Activated T-helper 1 cell treated with anti-CD3 and anti-CD28 coated beads, Interleukin-12 subunit alpha, Interleukin-12 subunit beta, Interleukin-2, Interleukin-4 antibody, amounts not matched to agents 30 ng/mL and 10 ng/mL and 1 ng/mL, durations not matched to agents 14 hours and 24 hours and 36 hours (primary cell): ENCODE measurements at places on chromosomes 16 and 17. TPM values are rescaled to one million over a fixed set of nuclear protein-coding genes. Genes with fewer than 3 reads are reported as not detected.
A peak's percentile ranks its signal among the peaks of the same experiment; 100 is the strongest.

GRCh38 chr17:29010129-29010528, 4.3 kb upstream of the SEZ6 start:
- no peaks in the 10 kb centered on the region for H3K4me1 ChIP-seq
- no peak overlapping the region for H3K27ac ChIP-seq
- no peak overlapping the region for H3K4me3 ChIP-seq

- H3K4me3 ChIP-seq, result no peak overlapping the region
- peaks cover 48% of the 10 kb centered on the region for H3K36me3 ChIP-seq
- DNase-seq, result no peak
- no peaks in the 10 kb centered on the region for H3K4me1 ChIP-seq
- no peak overlapping the region for H3K27ac ChIP-seq
These were observed 8.4 kb downstream of the TNFAIP1 start for GRCh38 chr17:28344011-28344410.

- H3K4me3 ChIP-seq, result no peak overlapping the region
- DNase-seq, result no peak
- no peak overlapping the region for H3K27ac ChIP-seq
- no peaks in the 10 kb centered on the region for H3K4me1 ChIP-seq
- H3K36me3 ChIP-seq, result no peaks in the 10 kb centered on the region
These were observed 201.7 kb downstream of the NPIPB11 start for GRCh38 chr16:29204806-29205135.

- peaks cover 6% of the 10 kb centered on the region for H3K36me3 ChIP-seq
- no peaks in the 10 kb centered on the region for H3K4me1 ChIP-seq
- DNase-seq, result no peak
- H3K4me3 ChIP-seq, result no peak overlapping the region
These were observed 11.1 kb upstream of the CLEC18A start for GRCh38 chr16:69939821-69940585.

DNA sequence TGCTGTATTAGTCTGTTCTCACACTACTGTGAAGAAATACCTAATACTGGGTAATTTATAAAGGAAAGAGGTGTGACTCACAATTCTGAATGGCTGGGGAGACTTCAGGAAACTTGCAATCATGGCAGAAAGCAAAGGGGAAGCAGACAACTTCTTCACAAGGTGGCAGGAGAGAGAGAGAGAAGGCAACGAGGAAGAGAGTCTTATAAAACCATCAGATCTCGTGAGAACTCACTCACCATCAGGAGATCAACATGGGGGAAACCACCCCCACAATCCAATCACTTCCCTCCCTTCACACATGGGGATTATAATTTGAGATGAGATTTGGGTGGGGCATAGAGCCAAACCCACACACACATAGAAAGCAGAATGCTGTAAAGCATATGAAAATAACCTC, 896.2 kb downstream of the CDH11 start:
- no peaks in the 10 kb centered on the region for H3K36me3 ChIP-seq
- H3K27ac ChIP-seq, result no peak overlapping the region
- H3K4me3 ChIP-seq, result no peak overlapping the region

DNA sequence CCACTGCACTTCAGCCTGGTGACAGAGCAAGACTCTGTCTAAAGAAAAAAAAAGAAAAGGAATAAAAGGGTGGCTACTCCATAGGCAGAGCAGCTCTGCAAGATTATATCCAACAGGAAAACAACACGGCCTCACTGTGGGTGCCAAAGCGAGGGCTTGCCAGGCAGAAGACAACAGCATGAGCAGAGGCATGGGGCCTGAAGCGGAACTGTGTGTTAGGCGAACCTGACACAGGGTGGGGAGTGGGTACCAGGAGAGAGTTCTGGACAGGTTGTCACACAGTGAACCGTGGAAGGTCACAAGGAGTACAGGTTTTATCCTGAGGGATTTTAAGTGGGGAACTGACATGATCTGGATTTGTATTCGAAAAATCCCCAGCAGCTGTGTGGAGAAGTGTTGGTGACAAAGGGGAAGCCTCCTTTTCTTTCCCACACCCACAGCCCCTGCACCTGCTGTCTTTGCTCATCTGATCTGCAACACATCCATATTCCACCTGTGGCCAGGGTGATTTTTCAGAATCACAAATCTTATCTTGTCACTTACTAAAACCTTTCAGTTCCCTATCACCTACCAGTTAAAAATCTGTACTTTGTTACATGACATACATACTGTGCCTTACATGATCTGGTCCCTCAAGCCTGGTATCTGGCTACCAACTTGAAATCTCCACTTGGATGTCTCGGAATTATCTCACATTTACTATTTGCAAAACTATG, 23.2 kb upstream of the ARHGAP17 start:
- H3K27me3 ChIP-seq, result peaks cover 2% of the 10 kb centered on the region
- H3K4me1 ChIP-seq, result peaks cover 14% of the 10 kb centered on the region
- no peak overlapping the region for H3K27ac ChIP-seq
- DNase-seq, result no peak

GRCh38 chr16:57371494-57372371, 557 bp upstream of the CX3CL1 start:
- H3K36me3 ChIP-seq, result no peaks in the 10 kb centered on the region
- H3K4me3 ChIP-seq, result no peak overlapping the region
- no peak for DNase-seq

GRCh38 chr16:71792176-71792575, 16.5 kb downstream of the AP1G1 start:
- H3K27ac ChIP-seq, result no peak overlapping the region
- H3K27me3 ChIP-seq, result no peaks in the 10 kb centered on the region
- H3K36me3 ChIP-seq, result peaks cover 18% of the 10 kb centered on the region
- H3K4me1 ChIP-seq, result peaks cover 50% of the 10 kb centered on the region
- DNase-seq, result no peak
- H3K4me3 ChIP-seq, result no peak overlapping the region

- H3K4me1 ChIP-seq, result peaks cover 9% of the 10 kb centered on the region
- no peak for DNase-seq
- H3K36me3 ChIP-seq, result no peaks in the 10 kb centered on the region
- H3K27ac ChIP-seq, result no peak overlapping the region
- H3K4me3 ChIP-seq, result no peak overlapping the region
- H3K27me3 ChIP-seq, result peaks cover 14% of the 10 kb centered on the region
These were observed 16.2 kb downstream of the MARCHF10 start for GRCh38 chr17:62791767-62792446.

DNA sequence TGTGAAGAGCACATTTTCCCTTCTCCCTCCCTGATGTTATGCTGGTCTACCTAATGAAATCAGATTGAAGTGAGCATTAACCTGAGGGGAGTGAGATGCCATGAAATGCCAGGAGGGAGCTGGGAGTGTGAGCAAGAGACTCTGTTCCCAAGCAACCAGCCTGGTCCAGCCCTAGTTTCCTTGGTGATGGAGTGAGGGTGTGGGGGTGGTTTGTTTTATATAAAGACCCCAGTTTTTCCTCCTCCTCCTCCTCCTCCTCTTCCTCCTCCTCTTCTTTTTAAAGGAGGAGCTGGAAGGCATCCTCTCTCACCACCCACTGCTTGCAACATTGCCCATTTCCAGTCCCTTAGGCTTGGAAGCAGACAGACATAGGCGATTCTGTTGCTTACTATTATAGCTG, 97.1 kb downstream of the DNAH3 start:
- peaks cover 13% of the 10 kb centered on the region for H3K27me3 ChIP-seq
- no peak overlapping the region for H3K27ac ChIP-seq
- H3K36me3 ChIP-seq, result no peaks in the 10 kb centered on the region
- H3K4me1 ChIP-seq, result no peaks in the 10 kb centered on the region
- no peak overlapping the region for H3K4me3 ChIP-seq

GRCh38 chr16:87062569-87063442, 254.4 kb downstream of the C16orf95 start:
- no peaks in the 10 kb centered on the region for H3K4me1 ChIP-seq
- H3K4me3 ChIP-seq, result no peak overlapping the region
- H3K27ac ChIP-seq, result no peak overlapping the region
- peaks cover 30% of the 10 kb centered on the region for H3K27me3 ChIP-seq
- peak; percentile 11 for DNase-seq

- no peak for DNase-seq
- no peaks in the 10 kb centered on the region for H3K36me3 ChIP-seq
- H3K4me1 ChIP-seq, result no peaks in the 10 kb centered on the region
- H3K4me3 ChIP-seq, result no peak overlapping the region
- no peak overlapping the region for H3K27ac ChIP-seq
These were observed 9.4 kb upstream of the CPSF4L start for GRCh38 chr17:73271072-73271471.

GRCh38 chr16:27978876-27979275, 84.6 kb downstream of the GSG1L start:
- H3K27me3 ChIP-seq, result peaks cover 4% of the 10 kb centered on the region
- no peaks in the 10 kb centered on the region for H3K4me1 ChIP-seq
- H3K4me3 ChIP-seq, result no peak overlapping the region
- no peaks in the 10 kb centered on the region for H3K36me3 ChIP-seq
- no peak overlapping the region for H3K27ac ChIP-seq
- DNase-seq, result no peak

- H3K4me1 ChIP-seq, result no peaks in the 10 kb centered on the region
- H3K27me3 ChIP-seq, result peaks cover 72% of the 10 kb centered on the region
- peak; percentile 29 for DNase-seq
- H3K27ac ChIP-seq, result no peak within 1 kb of the TSS
These were observed at the start of gene WNT3 for GRCh38 chr17:46818316-46818928. Gene WNT3 (minus strand): TSS chr17:46818692. CDS start chr17:46818597, 95 bp downstream.

The LDHD gene
- total RNA-seq, result 0.20 and 0.26 TPM in 2 replicates

The CES1 gene
- total RNA-seq, result not detected in 2 replicates

The BAHCC1 gene
- total RNA-seq, result 0.02 and 0.08 TPM in 2 replicates

The EPN3 gene
- not detected in 2 replicates for total RNA-seq

The CFAP119 gene
- total RNA-seq, result 4.4 and 5.6 TPM in 2 replicates

The CCL8 gene
- total RNA-seq, result not detected in 2 replicates

The CLDN9 gene
- not detected in 2 replicates for total RNA-seq

The ABCA8 gene
- total RNA-seq, result not detected in 2 replicates

The MYADML2 gene
- 0.08 TPM in 1 of 2 replicates, not detected in the other for total RNA-seq

The MPV17L gene
- total RNA-seq, result 0.20 and 0.34 TPM in 2 replicates
